ENCODE measurements at places on chromosomes 2 and 18. TPM values are rescaled to one million over a fixed set of nuclear protein-coding genes. Genes with fewer than 3 reads are reported as not detected.

Gene ITGA4
- polyA plus RNA-seq: 27.1 TPM

DNA sequence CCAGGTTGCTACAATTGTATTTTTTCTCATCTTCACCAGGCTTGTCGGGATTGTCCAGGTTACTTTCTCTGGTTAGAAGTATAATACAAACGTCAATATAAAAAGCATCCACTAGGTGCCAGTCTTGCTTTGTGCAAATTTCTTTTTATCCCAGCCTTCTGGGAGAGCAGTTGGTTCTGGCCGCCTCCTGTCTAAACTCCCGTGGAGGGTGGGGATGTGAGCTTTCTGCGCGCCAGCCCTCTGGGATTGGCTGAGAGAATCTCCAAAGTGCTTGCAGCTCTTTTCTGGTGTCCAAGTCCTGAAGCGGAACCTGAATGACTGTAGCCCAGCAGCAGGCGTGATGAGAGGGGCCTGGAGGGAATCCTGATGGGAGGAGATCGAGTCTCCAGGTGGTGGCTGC, 22.4 kb upstream of the TOGARAM2 start:
- peak; percentile 64 for DNase-seq

GRCh38 chr2:209960676-209961630, 41.5 kb upstream of the RPE start:
- peak; percentile 48 for DNase-seq

- DNase-seq: no peak
Measured at GRCh38 chr18:58784601-58785137, 80.0 kb upstream of the ZNF532 start.

DNA sequence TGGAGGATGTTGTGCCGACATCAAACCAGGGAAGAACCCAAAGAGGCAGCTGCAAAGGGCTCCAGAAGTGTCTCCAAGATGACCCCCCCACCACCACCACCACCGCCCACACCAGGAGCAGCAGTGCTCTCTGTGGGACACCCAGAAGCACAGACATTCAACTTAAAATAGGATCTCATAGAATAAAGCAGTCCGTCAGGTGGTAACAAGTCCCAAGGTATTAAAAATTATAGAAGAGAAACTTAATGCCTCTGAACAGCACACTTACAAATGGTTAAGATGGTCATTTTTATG, 155.5 kb upstream of the ID2 start:
- no peak for DNase-seq

Data from hindlimb muscle (tissue), 1 donor.